ENCODE measurements at places on chromosomes 13 and 19.

DNA sequence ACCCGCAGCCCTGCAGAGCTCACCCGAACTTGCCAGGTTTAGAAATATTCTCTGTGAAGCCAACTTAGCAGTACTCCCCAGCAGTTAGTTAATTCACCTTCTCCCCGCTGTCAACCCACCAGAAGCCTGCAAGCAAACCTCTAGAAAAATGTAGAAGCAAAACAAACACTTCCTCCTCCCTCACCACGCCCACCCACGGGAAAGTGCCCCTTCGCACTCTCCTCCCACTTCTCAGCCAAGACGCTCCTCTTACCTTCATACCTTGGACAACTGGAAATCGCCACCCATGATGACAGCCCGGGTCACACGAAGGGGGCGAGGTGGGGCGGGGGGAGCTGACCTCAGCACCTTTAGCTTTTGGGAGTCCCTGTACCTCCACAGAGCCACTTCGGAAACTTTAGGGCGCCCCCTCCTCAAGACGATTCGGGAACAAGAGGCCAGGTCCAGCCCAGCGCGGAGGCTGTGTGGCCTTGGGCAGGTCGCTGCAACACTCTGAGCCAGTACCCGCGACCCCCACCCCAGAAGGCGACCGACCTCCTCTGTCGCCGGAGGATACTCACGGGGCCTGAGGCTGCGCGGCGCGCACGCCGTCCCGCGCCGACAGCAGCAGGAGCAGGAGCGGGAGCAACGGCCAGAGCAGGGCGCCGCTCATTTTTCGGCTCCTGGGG is 485 bp downstream of the CPAMD8 start:
- DNase-seq: no peak

- DNase-seq: no peak
These were observed 5.7 kb downstream of the FGF9 start for GRCh38 chr13:21676611-21677021.

DNA sequence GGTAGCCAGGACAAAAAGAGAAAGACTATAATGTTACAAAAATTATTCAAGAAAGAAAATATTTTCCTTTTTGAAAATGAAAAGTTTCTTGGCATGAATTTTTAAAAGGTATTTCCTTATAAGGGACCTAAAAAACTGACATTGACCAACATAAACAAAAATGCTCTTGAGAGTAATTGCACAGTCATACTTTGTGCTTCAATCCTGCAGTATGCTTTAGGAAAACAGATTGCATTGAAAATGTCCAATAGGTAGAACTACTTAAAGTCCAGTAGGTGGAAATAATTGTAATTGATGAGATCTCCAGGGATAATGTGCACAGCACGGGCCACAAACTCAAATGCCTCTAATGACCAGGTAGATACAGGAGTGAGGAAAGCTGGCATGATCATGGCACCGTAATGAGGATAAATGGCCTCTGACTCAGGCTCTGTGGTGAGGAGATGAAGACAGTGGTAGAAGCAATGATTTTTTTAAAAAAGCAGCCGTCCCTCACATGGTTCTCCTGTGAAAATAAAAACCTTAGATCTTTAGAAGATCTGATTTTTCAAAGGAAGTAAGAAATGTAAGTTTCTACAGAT is 278.0 kb downstream of the ITGBL1 start:
- DNase-seq: no peak

GRCh38 chr19:988510-988909 is 4.4 kb downstream of the WDR18 start:
- no peak for DNase-seq

DNA sequence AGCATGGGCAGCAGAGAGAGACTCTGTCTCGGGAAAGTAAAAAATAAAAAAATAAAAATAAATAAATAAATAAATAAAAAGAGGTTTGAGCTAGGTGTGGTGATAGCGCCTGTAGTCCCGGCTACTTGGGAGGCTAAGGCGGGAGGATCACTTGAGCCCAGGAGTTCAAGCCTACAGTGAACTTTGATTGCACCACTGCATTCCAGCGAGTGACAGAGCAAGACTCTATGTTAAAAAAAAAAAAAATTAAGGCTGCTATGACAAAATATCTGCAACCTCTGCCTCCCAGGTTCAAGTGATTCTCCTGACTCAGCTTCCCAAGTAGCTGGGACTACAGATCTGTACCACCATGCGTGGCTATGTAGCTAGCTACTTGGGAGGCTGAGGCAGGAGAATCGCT is 3.2 kb upstream of the DENND1C start:
- DNase-seq: no peak

GRCh38 chr13:27302643-27303262 is 32.1 kb downstream of the RASL11A start:
- DNase-seq: no peak
